HuH-7.5 (cell line): ENCODE measurements at places on chromosomes 12 and 14.

DNA sequence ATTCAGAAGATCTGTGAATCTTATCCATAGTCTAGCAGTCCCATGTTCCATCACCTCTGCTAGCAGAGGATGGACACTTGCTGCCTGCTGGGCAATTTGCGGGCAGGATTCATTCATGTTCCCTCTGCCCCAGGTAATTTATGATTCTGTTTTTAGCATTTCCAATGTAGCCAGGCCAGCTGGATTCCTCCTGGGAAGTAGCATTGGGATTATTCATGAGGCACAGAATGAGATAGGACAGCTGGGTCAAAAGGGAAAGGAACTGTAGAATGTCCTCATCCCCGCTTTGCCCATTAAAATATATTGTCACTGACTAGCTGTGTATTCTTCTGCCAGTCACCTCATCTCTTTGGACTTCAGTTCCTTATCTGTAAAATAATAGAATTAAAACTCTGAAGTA, 68.7 kb downstream of the SLC35F4 start:
- no peak for DNase-seq

GRCh38 chr12:128726886-128727285, 96.9 kb downstream of the SLC15A4 start:
- DNase-seq: no peak

GRCh38 chr12:91058786-91059185, 962 bp upstream of the KERA start:
- DNase-seq: no peak

GRCh38 chr12:95699579-95699978, 91.0 kb downstream of the NTN4 start:
- no peak for DNase-seq
